ENCODE measurements at places on chromosomes 3 and 15.

DNA sequence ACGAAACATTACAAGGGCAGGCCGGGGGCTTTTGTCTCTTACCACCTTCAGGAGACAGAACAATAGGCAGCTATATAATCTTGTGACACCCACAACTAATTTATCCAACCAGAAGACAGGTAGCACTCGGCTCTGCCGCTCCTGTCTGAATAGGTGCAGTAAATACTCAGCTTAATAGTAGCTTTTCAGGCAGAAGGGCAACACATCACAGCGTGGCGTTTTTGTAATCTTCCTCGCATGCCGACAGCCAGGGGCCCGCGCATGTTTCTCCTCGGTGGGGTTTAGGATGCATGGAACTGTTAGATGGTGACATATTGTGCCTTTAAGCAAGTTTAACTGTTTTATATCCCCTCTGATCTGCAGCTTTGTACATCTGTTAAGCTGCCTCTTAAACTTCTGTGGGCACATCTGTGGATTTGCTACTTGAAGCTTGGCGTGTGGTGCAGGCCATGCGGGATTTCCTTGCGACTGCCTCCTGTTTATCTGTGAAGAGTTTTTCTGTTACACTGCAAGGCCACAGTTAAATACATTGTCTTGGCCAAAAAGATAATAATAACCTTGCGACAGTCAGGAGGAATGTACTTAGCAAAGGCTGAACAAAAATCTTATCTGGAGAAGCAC is 123.2 kb upstream of the BNIP2 start:
- no peak for DNase-seq

- DNase-seq: no peak
Observed at GRCh38 chr15:66587749-66588148, 22.0 kb upstream of the LCTL start.

DNA sequence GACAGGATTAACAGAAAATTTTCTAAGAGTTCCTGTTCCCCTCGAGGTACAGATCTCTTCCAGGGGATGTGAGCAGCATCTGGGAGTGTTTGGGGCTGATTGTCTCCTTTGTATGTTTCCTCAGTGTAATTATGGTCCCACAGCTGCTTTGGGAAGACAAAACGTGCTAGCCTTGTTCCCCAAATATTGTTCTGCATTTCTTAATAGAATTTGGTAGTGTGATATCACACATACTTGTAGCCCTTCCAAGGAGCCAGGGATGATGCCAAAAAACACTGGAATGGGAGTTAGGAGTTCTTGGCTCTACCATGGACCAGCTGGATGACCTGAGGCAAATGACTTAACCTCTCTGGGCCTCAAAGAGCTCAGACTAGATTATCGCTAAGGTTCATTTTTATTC is 19.0 kb upstream of the AGBL1 start:
- no peak for DNase-seq

GRCh38 chr3:55487381-55488241 is 505 bp upstream of the WNT5A start:
- DNase-seq: peak; percentile 47

GRCh38 chr3:12938258-12938711 is 96.9 kb upstream of the RPL32 start:
- no peak for DNase-seq

DNA sequence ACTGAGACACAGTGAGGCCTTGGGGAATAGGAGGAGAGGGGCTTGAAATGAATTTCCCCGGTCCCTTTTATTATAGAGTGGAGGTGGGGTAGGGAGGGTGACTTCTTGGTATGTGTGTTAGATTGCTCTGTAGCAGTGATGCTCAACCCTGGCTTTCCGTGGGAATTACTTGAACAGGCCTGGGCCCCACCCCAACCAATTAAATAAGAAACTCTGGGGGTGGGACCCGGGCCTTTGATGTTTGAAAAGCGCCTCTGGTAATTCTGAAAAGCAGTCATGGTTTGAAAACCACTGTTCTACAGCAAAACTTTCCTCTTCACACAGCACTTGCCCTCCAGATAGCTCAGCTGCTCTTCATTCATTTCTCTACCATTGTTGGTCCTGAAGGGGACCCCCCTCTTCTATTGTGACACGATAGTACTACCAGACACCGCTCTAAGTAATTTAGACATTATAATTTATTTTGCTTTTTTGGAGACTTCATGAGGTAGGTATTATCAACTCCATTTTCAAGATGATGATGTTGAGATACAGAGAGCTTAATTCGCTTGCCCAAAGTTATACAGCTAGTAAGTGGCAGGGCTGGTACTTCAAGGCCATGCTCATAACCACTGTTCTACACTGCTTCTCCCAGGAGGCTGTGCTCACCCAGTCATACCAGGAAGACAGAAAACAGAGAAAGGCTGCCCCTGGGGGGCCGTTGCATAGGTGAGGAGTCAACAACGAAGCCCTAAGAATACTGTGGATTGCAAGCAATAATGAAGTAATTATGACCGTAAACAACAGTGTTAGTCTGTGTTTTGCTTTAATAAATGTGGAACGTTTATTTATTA is 176.2 kb downstream of the PEX5L start:
- no peak for DNase-seq

GRCh38 chr15:56892659-56893363 is 25.6 kb upstream of the TCF12 start:
- no peak for DNase-seq

- DNase-seq: no peak
Observed at GRCh38 chr3:179716226-179716625, 63.4 kb downstream of the USP13 start.
